ENCODE measurements at places on chromosomes 16 and 17.

- no peak for DNase-seq
Observed at GRCh38 chr17:31835984-31836383, 23.1 kb downstream of the COPRS start.

DNA sequence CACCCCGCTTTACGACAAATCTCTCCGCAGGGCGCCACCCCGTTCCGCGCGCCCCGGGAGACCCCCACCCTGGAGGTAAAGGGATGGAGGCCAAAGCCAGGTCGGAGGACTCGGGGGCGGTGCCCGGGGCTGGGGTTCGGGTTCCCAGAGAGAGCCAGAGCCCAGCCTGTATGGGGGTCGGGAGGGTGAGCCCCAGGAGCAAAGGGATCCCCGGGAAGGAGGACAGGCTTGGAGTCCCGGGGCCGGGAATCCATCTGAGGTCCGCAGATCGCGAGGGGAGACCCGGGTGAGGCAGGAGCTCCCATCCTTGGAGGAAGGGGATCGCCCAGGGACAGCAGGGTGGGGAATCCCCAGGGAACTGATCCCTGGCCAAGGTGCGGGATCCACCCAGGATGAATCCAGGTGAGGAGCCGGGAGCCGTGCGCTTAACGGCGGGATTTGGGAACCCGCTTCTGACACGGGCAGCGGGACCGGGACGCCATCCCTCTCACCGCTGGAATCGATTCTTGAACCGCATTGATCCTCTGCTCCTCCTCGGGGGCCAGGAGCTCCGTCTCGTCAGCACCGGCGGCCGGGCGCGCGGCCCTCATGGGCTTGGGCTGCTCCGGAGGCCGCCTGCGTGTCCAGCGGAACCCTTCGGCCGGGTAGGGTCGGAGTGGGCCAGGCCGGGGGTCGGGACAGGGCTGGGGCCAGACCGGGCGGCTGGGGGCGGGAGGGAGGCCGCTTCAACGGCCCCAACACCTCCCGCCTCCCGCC lies at the start of gene MMD:
Gene MMD (minus strand): TSS at position 657 of the 756 bp plus-strand sequence. CDS start 140 bp downstream, at position 517.
- no peak for DNase-seq

GRCh38 chr17:19409066-19409465 lies 2.0 kb upstream of the RNF112 start:
- DNase-seq, result no peak

- no peak for DNase-seq
Observed at GRCh38 chr17:78163881-78164747, 4.3 kb upstream of the SYNGR2 start.

DNA sequence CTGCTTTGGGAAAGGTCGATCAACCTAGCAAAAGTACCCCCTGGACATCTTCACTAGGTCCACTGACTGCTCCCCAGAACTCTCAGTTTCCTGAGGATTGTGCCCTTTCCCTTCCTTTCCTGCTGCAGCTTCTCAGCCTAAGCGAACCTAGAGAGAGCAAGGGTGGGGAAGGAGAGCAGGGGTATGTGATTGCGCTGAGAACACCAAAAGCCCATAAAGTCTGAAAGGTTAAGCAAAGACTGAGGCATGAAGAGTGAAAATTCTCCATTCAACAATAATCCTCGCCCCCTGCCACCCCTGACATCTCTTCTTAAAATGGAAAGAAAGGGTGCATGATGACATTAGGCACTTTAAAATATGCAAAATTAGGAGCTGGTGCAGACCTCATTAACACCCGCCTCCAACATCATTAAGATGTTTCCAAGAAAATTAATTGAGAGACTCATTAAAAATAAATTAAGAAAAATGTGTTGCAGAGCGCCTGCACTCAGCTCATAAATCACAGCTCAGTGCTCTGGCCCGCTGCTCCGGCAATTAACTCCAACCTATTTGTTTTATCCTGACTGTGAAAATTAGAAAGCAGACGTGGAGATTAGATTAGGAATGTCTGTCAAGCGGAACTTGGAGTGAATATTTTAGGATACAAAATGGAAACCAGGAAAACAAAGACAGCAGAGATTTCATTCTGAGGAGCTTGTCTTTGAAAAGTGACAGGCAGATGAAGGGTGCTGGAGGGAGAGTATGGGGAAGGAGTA lies 49.1 kb upstream of the PMFBP1 start:
- DNase-seq, result no peak

DNA sequence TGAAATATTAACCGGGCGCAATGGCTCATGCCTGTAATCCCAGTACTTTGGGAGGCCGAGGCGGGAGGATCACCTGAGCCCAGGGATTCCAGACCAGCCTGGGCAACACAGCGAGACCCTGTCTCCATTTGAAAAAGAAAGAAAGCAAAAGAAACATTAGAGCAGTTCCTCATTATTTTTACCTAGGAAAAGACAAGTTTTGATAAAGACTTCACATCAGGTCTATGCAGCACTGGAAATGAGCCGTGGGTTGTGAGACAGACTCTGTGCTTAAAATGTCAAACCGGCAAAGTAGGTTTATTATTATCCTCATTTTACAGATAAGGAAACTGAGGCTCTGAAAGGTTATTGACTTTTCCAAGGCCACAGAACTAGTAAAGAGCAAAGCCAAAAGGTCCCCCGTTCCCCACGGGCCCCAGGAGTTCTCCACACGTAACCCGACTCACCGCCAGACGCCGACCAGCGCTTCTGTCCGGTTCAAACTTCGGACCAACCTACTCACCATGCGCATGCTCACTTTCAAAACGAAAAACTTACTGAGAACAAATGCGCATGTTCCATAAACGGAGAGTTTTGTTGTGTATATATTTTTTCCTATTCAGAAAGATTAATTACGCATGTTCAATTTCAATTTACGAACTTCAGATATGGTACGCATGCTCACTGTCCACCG lies 356 bp downstream of the TUBD1 start:
- no peak for DNase-seq

GRCh38 chr17:37413875-37414519 lies 7.3 kb downstream of the TADA2A start:
- DNase-seq, result no peak
